ENCODE measurements at places on chromosomes 2 and 18.

- no peak for DNase-seq
Measured at GRCh38 chr18:68779169-68779568, 18.7 kb upstream of the CCDC102B start.

- no peak for DNase-seq
Measured at GRCh38 chr2:119315241-119315925, 51.3 kb downstream of the C2orf76 start.

DNA sequence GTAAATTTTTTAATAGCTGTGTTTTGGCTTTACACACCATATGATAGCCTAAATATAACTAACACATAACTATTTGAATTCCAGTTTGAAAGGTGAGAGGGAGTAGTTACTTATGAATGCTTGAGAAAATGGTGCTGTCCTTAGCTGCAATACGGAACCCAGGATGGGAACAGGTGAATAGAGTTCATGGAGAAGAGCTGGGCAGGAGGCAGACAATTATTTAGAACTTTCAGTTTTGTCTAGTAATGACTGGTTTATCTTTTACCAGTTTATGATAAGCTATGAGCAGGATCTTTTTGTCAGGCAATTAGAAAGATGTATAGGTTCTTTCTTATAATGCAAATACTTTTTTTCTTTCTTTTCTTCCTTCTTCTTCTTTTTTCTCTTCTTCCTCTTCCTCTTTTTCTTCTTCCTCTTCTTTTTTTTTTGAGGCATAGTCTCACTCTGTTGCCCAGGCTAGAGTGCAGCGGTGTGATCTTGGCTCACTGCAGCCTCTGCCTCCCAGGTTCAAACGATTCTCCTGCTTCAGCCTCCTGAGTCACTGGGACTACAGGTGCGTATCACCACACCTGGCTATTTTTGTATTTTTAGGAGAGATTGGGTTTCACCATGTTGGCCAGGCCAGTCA is 25.9 kb downstream of the UBR3 start:
- no peak for DNase-seq

DNA sequence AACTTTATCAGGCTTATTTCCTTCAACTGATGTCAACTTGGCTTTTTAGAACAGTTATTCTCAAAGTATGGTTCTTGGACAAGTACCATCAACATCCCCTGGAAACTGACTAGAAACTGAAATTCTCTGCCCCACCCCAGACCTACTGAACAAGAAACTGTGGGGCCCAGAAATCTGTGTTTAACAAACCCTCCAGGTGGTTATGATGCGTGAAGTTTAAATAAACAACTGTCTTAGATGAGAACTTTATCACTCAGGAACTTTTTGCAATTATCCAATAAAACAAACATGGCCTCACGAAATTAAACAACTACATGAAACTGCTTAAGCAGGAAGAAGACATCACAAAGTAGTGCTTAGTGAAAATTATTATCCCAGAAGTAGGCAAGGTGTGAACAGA is 4.4 kb downstream of the HIBCH start:
- DNase-seq = no peak

- no peak for DNase-seq
Measured at GRCh38 chr2:88067189-88067588, 436 bp upstream of the SMYD1 start.

DNA sequence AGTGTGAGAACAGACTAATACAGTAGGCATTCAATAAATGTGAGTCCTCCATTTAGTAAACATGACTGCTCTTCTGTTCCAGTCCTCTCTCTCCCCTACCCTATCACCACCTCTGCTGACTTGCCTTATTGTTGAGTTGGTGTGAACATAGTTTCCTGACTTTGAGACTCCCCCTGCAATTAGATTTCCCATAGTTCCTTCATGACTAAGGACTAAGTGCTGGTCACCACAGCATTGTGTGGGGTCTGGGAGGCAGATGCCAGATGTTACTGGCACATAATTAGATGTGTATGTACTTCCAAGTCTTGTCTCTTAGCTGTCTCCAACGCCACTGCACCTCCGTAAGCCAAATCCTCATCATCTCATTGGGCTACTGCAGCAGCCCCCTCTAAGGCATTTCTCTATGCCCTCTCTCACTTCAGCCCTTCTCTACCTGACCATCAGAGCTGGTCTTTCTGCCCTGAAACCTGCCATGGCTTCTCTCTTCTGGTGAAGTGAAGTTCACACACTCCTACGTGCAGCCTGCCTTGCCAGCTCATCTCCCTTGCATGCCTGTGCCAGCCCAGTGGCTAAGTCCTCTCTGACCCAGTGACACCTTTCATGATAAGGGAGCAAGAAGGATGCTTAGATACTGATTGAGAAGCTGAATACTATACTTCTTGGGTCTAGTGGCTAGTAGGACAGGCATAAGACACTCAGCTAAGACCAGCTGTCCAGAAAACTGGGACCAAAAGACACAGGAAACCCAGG is 81.6 kb upstream of the ALPP start:
- DNase-seq = no peak

DNA sequence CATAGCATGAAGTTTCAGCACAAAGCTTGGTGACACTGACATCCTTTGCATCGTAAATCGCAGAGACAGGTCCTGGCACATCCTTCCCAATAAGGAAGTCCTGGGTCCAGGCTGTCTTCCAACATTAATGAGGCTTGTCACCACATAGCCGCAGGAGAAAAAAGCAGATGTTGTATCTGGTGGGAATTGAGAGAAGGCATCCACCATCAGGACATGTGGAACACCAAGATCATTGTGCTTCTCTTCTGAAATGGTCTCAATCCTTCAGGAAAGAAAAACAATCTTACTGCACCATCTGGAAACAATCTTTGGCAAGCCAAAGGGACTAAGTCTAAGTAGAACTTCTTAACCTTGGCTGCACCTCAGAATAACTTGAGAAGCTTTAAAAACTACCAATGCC is 119.0 kb upstream of the ARHGAP28 start:
- no peak for DNase-seq

DNA sequence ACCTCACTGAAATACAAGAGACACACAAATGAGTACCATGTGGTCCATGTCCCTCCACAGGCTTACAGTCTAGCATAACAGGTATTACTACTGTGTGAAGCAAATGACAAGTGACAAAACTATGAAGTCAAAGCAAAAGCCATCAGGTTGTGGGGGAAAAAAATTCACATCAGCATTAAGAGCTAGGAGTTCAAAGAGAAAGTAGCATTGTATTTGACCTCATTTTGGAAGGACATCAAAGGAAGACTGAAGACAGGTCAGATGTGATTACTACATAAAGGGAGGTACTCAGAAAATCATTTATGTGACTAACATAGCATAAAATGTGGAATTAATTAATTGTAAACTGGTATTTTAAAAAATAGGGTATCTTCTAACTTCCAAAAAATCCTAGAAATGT is 224.2 kb downstream of the CDH2 start:
- DNase-seq = no peak

- DNase-seq = no peak
Measured at GRCh38 chr2:64352292-64352691, 101.7 kb upstream of the LGALSL start.

DNA sequence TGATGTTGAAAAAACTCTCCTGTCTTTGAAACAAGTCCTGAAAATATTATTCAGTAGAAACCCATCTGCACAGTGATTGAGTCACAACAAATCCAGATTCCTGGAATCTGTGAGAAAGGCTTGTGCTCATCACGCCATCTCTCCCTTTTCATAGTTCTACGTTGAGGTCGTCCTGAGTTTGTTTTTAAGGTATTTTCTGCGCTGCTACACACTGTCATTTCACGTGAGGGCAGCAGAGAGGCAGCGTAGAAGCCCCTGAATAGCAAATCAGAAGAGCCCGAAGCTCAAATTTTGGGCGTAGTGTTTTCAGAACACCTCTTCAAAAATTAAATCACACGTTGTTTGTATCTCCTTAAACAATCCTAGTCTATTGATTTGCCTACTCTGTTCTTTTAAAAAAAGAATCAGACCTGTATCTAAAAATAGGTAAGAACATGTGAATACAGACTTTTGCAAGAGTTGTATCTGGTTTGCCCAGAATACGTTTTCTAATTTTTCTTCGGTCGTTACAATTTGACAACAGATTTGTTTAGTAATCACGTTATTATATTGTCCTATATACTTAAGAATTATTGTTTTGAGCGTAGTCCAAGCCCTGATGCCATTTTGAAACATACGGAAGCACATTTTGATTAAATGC is 61.6 kb upstream of the SLC38A11 start:
- no peak for DNase-seq

DNA sequence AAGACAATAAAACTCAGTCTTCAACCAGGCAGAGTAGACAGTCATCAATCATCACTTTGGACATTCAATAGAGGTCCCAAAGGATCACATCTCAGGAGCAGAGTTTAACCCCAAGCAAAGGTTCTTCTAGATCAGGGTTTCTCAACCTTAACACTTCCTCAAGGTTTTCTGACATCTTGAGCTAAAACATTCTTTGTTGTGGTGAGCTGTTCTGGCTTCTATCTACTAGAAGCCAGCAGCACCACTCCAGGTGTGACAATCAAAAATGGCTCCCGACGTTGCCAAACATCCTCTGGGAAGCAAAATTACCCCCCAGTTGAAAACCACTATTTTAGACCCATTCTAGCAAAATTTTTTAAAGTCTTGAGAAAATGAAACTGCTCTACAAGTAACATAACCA is 22.0 kb downstream of the RTTN start:
- DNase-seq = no peak

- no peak for DNase-seq
Measured at GRCh38 chr18:3121259-3121658, 98.5 kb downstream of the MYOM1 start.
